ENCODE measurements at places on chromosomes 5 and 9.

- no peak for DNase-seq
These were observed 112.5 kb downstream of the WDR41 start for GRCh38 chr5:77379558-77380061.

DNA sequence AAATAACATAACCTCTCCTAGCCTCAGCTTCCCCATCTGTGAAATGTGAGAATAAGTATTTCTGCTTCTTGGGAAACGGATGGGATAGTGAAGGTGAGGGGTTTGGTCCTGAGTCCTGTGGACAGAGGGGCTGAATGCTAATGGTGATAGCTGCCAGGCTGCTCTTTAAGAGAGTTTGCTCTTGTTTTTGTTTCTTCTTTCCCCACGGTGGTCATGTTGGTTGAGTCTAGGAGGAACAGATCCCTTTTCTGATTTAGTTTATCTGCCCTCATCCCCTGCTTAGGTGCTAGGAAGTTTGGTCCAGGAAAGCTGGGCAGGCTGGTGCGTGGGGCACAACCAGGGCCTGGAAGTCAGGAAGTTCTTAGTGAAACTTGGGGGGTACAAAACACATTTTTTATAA lies 7.7 kb upstream of the PITX1 start:
- no peak for DNase-seq

DNA sequence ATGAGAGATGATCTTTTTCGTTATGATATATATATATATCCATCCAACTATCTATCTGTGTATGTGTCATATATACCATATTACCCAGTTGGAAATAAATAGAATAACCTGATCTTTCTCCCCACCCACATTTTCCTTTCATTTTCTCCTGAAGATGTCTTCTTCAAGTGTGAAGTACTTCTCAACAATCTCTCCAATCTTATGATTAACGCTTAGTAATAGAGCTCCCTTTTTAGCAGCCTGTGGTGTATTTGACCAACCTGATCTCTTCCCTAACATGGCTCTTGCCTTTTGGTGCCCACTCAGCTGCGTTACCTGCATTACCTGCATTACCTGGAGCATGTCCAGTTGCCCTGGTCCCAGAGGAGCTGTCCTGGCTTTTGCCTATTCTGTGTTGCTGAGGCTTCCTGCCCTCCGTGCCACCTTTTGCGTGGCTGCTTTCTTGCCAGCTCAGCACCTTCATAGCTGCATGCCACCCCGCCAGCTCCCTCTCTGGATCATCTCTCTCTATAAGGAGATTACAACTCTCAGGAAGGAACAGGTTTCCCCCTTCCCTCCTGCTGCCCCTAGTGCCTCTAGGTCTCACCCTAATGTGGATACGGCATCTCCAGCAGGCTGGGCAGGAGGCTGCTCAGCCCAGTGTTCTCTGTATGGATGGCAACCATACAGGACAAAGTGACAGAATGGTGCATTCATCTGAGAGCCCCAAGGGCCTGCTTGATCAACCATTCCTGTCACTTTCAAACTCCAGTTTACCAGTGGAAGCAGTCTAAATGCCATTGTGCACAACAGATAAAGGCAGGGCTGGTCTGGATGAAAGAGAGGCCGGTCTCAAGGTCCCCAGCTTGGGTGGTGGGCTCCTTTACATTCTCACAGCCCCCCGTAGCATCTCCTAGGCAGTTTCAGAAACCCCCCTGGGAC lies 126.7 kb downstream of the GADD45G start:
- DNase-seq: no peak

GRCh38 chr5:81965524-81965923 lies 6.3 kb upstream of the ATG10 start:
- DNase-seq: no peak

DNA sequence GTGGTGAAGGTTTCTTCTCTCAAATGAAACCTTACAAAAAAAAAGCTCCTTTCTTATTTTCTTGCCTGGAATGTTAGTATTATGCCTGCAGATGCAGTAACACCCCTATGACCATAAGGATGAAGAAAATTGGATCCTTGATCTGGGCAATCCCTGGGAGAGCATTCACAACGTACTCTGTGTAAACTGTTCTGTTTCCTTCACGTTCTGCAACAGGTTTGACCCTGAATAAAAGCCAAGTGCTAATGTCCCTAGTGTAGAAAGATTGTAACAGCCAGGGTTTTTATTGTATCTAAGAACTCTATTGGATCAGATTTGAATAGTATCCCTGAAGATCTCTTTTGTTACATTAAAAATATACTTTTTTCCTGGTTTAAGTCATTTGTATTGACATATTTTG lies 1639.6 kb upstream of the ACO1 start:
- DNase-seq: no peak

GRCh38 chr9:133349965-133350616 lies 2.1 kb downstream of the RPL7A start:
- no peak for DNase-seq

GRCh38 chr5:132265336-132266030 lies 8.0 kb downstream of the PDLIM4 start:
- DNase-seq: no peak

DNA sequence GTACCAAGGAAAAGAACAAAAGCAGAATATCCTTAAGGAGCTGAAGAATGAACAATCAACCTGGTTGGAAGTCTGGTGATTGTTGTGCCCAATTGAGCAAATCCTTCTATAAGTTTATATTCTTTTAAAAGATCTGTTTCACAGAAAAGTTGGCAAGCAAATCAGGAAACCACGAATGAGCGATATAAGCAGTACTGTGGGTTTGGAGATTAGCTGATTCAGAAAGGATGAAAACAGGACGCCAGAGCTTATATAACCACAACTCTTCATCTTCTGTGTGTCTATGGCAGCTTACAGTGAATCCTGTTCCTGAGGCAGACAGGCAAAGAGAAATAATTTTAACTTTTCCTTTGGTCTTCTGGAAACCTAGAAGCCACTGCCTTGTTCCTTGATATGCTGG lies 61.7 kb downstream of the SLC38A9 start:
- no peak for DNase-seq

DNA sequence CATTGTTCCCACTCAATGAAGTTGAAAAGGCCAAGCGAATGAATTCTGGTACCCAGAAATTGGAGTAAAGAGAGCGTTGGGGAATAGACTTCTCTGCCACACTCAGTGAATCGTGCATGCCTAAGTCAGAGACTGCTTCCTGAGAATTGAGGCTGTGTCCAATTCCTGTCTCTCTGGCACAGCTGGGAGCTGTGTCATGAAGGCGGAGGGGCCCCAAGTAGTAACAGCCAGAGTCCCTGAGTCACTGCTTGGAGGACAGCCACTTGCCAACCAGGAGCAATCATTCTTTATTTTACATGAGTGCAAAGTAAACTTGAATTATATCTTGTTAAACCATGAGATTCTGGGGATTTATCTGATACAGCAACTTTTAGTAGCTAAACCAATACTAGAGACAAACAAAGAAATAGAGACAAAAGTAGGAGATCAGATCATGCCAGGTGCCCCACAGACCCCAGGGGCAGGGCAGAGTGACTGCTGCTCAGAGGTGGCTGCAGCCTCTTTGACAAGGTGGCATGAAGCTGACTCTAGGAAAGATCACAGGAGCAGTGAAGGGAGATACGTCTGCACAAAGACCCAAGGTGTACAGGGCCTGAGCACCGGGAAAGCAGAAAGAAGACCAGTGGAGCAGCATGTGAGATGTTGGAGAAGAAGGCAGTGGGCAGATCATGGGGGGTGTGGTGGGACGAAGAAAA lies 246.0 kb downstream of the GADD45G start:
- no peak for DNase-seq

GRCh38 chr9:113631137-113631765 lies 167.7 kb downstream of the RGS3 start:
- no peak for DNase-seq

- DNase-seq: no peak
These were observed 59.6 kb upstream of the IL17B start for GRCh38 chr5:149438711-149439132.

- DNase-seq: no peak
These were observed 1.7 kb downstream of the SMIM3 start for GRCh38 chr5:150780187-150780692.

DNA sequence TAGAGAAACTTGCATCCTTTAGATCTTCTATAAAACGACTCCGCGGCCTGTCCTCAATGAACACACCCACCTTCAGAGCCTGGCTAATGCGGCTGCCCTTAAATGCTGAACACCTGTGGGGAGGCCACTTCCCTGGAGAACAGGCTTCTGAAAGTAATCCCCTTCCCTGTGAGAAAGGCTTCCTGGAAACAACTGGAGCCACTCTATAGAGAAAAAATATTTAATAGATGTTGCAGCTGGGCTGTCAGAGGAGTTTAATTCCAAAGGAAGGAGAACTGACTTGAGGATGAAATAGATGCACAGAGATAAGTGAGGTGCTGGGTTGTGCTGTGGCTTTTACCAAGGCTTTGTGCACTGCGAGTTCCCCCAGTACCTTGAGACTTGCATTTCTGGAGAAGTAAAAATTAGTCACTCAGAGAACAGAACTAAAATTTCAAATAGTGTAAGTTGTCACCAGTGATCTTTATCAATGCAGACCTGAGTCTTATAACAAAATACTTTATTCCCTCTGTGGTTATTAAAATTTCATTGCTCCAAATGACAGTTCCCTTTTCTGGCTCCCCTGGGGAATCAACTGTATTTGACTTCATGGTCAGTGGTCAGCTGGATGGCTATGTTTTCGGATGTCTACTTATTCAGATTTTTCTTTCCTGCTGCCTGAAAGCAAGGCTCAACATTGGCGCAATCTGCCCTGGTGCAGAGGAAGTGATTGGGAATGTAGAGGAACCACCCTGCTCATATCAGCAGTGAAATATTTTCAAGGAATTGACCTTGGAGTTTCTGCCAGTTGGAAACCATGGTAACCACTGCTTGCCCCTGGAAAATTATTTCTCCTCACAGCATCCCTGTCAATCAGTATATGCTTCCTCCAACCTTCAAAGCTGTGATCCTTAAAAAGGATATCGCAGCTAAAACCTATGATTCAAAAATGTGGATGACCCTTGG lies 238.8 kb downstream of the SMARCA2 start:
- no peak for DNase-seq

DNA sequence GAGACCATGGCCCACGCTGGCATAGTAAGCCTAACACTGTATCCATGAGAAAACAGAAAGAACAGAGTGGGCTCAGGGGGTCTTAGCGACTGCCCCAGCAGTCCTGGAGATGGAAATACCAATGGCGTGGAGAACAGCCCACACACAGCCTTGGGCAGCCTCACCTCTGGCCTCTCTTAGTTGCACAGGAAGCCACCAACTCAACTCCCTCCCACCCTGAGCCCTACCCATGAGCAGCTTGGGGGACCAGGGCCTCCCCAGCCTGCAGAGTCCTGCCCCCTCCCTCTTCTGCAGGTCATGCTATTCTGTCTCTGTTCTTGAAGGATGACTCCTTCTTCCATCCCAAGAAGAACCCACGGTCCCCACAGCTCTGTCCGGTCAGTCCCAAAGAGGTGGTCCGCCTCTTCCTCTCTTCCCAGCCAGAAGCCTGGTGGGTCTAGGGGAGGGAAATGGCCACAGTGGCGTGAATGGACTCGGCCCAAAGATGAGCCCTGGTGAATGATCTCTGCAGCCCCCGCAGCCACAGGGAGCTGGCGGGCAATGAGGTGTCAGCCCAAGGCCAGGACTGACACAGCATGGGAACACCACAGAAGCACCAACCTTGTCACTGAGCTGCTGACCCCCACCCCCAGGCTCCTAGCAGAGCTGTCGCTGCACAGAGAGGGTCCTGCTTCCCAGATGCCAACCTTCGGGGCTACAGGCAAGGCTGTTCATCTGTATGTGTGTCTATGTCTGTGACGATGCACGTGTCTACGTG lies 131.2 kb downstream of the ROR2 start:
- DNase-seq: no peak

GRCh38 chr5:127590156-127590722 lies 58.6 kb upstream of the CTXN3 start:
- no peak for DNase-seq

- no peak for DNase-seq
These were observed 133.0 kb downstream of the CDH18 start for GRCh38 chr5:19855031-19855430.

- no peak for DNase-seq
These were observed 3.6 kb downstream of the GOLPH3 start for GRCh38 chr5:32170303-32171151.

- DNase-seq: no peak
These were observed 1.4 kb upstream of the PSIP1 start for GRCh38 chr9:15512204-15512603.

DNA sequence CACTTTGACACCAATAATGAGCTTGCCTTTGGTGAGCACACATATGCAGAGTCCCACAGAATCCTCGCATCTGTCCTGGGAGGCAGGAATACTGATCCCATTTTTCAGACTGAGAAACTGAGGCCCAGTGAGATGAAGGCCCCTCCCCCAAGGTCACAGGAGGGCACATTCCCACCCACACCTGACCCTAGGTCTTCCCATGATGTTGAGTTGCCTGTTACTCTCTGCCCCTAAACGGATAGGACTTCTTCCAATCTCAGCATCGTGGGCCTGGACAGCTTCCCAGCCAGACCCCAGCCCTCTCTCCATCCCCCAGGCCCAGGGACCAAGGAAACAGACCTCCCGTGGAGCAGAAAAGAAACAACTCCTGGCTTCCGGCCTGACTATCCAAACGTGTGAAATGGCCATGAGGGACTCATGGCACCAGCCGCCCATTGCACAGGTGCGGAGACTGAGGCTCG lies 877 bp downstream of the SH3GLB2 start:
- DNase-seq: no peak

DNA sequence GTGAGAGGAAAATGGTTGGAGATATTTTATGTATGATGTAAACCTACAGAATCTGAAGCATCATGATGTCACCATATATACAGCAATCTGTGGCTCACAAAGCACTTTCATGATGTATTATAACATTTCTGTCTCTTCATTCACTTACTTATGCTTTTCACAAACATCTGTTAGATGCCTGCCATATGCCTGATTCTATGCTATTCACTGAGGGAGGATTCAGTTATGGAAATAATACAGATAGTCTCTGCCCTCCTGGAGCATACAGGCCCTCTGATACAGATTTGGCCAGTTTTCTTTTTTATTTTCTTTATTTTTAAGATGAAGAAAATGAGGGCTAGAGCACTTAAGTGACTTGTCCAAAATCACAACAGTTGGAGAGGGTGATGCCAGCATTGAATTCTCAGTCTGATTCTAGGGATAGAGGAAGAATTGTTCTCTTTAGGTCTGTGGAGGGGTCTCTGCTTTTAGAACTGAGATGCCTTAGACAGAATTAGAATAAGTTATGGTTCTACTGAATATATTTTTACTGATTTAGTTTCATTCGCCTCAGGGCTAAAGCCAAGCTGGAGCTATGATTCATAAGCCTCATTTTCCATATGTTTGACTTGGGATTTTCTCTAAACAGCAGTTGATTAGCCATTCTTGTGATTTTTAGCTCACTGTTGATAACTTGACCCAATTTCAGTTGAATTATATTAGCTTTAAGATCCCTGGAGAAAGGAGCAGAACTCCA lies 636.4 kb downstream of the PRELID2 start:
- DNase-seq: no peak
